NCI-H1930 (cell line): ENCODE measurements at places on chromosomes 7 and 10.

DNA sequence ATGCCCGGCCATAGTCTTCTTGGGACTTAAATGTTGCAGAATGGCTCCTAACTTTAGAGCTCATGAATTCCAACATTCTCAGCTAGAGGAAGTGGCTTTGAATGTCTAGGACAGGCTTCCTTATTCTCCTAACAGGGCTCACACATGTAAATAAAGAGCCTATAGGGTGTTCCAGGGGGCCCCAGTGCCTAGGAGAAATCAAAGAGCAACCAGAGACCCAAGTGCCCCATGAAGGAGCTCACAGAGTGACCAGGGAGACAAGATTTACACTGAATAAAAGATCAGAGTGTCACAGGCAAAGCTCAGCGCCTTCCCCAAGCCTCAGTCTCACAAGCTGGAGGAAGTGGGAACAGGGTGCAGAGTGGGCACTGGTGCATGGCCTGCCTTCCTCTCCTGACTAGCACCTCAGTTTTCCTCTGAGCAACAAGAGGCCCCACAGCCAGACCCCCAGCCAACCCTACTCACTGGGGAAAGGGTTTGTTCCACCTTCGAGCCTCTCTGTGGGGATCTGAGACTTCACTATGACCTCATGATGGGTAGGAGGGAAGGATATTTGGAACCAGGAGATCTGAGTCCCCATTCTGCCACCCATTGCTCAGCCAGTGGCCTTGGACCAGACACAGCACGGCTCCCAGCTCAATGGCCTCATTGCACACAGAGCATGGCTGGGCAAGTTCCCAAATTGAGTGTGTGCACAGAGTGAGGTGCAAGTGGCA lies 16.0 kb downstream of the TMEM273 start:
- no peak for DNase-seq

- no peak for DNase-seq
Observed at GRCh38 chr10:103493362-103493915, at the start of gene NEURL1. NEURL1 (plus strand) TSS chr10:103493705; CDS start chr10:103494388, 683 bp downstream.

GRCh38 chr10:112979927-112980326 lies 29.9 kb downstream of the TCF7L2 start:
- DNase-seq: no peak

- peak; percentile 25 for DNase-seq
Observed at GRCh38 chr10:100046021-100046486, 35.6 kb downstream of the CPN1 start.

- no peak for DNase-seq
Observed at GRCh38 chr10:91034494-91035159, 113.7 kb upstream of the ANKRD1 start.

- no peak for DNase-seq
Observed at GRCh38 chr7:11450281-11450680, 381.7 kb downstream of the THSD7A start.

DNA sequence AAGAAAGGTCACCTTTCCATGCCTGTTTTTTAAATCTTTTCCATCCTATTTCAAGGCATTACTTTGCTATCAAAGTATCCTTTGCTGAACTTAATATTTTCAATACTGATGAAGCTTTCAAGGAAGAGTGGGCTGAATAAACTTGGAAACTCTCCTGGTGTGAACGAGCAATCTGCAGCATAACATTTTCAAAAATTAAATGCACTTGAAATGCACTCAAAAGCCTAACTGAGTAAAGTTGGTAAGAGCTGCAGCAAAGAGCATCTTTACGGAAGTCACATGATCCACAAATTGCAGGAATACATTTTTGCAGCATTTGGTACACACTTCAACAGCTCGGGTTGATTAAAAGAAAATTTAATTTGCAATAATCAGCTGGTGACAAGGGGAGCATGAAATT lies 367.3 kb downstream of the PHTF2 start:
- no peak for DNase-seq

DNA sequence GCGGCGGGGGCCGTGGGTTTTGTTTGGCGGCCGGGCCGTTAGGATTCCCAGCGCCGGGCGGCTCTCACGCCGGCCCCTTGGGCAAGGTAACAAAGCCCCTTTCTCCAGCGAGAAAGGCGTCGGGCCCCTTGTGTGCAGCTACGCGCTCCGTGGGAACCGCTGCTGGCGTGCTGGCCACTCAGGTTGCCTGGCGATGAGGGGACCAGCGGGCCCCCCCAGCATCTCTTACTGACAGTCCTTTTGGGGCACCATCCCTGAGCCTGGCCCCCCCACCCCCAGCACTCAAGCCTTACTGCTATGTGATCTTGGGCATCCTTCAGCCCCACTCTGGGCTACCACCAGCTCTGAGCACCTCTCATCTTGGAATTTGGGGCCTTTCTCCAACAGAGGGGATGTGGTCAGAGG lies 1.8 kb downstream of the LFNG start:
- no peak for DNase-seq

DNA sequence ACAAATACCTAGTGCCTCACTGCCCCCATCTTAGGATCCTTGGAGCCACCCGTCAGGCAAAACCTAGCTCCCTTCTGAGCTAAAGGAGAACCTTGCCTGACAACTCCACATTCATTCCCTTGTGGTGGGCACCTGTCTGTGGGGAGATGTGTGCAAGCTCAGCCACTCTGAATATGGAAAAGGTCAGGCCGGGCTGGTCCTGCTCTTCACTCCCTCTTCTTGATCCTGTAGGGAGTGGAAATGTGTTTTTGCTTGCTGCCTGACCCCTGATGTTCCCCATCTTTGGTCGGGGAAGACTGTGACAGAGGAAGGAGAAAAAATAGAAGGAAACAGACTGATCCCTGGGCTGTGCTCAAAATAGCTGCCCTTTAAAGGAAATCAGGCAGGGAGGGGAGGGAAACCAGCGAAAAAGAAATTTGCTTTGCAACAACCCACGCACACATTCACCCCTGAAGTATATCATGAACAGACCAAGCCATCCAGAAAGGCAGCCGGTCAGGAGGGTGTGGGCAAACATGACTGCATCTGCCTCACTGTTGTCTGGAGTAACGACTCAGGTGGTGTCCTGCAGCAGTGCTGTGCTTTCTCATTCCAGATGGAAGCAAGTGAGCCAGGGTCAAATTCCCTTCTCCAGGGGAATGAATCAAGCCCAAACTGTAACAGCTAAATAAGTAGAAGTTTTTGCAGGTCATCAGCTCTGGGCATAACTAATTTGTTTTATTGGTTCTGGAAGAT lies 74.0 kb downstream of the SCRN1 start:
- no peak for DNase-seq

DNA sequence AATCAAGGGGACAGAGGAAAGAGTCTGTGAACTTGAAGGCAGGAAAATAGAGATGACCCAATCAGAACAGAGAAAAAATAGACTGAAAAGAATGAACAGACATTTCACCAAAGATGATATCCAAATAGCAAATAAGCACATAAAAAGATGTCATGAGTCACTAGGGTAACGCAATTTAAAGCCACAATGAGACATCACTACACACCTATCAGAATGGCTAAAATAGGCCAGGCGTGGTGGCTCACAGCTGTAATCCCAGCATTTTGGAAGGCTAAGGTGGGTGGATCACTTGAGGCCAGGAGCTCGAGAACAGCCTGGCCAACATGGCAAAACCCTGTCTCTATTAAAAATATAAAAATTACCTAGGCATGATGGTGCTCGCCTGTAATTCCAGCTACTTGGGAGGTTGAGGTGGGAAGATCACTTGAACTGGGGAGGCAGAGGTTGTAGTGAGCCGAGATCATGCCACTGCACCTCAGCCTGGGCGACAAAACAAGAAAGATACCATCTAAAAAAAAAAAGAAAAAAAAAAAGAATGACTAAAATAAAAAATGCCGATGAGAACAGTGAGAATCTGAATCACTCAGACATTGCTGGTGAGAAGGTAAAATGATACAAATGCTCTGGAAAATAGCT lies 100.9 kb downstream of the LHPP start:
- no peak for DNase-seq

- no peak for DNase-seq
Observed at GRCh38 chr7:19872094-19872493, 98.7 kb upstream of the TMEM196 start.
